ENCODE measurements at places on chromosomes 7 and 10. TPM values are rescaled to one million over a fixed set of nuclear protein-coding genes. Genes with fewer than 3 reads are reported as not detected.

DNA sequence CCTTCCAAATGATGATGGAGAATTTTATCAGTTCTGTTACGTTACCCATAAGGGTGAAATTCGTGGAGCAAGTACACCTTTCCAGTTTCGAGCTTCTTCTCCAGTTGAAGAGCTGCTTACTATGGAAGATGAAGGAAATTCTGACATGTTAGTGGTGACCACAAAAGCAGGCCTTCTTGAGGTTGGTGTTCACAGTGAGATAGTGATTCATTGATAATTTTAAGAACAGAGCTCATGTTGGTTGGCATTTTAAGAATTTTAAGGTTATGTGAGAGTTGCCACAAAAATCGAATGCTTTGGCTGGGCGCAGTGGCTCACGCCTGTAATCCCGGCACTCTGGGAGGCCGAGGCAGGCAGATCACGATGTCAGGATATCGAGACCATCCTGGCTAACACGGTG lies 25.9 kb downstream of the TAX1BP1 start:
- DNase-seq: no peak

GRCh38 chr7:137920637-137921399 lies 74.0 kb upstream of the DGKI start:
- DNase-seq: no peak

DNA sequence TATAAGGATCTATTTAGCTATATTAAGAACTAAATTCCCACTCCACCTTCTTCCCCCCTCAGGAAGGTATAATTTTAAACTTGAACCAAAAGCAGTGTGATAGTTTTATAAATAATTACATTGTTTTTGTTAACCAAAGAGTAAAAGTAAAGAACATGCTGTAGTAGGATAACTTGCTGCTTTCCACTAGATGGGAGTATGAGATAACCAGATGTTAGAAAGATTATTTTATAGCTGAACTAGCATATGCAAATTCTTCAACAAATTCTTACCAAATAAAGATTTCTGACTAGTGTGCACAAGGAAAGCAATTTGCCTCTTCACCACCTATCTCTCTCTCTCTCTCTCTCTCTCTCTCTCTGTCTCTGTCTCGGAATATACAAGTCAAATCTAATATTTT lies 31.8 kb downstream of the TES start:
- no peak for DNase-seq

- DNase-seq: peak; percentile 47
Measured at GRCh38 chr10:14822879-14823755, 14.7 kb downstream of the CDNF start.

PTPRN2 gene
- 2.6 TPM for total RNA-seq
